ENCODE measurements at places on chromosomes 4 and X. TPM values are rescaled to one million over a fixed set of nuclear protein-coding genes. Genes with fewer than 3 reads are reported as not detected.

DNA sequence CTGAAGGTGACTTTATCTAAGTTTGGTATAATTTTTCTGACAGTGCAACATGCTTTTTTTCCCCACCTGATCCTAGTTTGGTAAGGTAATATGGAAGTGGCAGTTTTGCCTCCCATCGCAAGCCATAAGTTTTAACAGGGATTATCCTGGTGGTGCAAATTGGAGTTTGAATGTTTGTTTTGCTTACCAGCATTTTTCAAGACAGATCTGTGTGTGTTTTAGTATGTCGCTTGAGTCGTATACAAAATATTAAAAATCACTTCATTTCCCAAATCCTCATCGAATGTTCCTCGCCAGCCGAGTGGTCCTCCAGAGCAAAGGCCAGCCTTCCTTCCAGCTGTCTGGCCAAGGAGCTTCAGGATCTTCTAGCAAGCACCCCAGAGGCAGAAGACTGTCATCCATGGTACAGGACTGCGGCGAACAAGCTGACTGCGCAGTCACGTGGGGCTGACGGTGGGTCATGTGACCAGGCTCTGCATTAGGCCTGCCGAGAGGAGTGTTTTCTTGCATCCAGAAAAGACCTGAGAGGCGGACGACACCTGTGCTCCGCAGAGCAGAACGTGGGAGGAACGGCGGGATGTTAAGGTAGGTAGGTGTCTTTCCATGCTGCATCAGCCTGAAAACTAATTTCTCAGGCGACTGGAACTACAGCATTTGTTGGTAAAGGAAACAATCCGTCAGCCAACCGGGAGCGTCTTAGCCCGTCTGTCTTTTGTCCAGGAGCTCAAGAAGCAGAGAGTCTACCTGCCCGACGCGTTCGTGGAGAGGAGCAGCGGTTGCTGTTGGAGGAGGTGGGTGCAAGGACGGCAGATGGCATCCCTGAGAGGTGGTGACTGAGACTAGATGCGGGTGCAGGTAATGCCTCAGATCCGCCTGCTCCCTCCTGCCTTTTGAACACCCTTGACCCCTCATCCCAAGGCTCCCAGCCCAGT, at the start of gene GPRASP3:
GPRASP3 (plus strand) TSS at position 507 of the 932 bp plus-strand sequence. CDS start 28,253 bp downstream, outside the sequence.
- DNase-seq = no peak

- DNase-seq = no peak
These were observed 133.1 kb downstream of the AFAP1 start for GRCh38 chr4:7806338-7807090.

GRCh38 chr4:88008743-88009171, 1.3 kb downstream of the PKD2 start:
- DNase-seq = no peak

GRCh38 chr4:38114386-38115150, 154.4 kb downstream of the PTTG2 start:
- no peak for DNase-seq

DNA sequence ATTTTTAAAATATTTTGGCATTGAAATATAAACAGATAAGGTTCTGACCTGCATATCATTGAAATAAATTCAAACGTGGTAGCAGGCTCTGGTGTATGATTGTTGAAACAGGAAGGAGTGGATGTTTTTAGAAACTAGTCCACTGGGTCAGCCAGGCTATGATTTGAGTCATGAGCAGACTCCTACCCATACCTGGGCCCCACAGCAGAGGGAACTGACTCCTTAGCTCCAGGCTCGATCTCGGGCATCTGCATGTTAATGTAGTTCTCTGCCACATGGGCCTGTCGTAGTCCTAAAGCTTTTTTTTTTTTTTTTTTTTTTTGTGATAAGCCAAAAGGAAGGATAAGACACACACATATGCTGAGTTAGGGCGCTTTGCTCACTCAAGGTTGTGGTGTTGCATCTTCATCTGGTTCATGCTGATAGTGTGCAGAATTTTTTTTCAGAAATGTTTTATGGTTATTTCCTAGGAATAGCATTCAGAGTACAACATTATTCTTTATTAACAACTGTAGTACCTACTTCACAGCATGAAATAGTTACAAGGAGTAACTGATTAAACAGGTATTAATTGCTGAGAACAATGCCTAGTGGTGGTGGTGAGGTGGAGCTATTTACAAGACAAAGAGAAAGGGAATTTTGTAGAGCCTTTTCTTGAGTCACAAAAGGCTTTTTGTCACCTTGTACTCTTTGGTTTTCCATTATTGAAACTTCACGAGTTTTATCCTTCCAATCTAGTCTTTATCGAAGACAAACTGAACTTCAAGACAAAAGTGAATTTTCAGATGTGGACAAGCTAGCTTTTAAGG, 27.3 kb downstream of the OFD1 start:
- DNase-seq = no peak

GAGE1 gene
- polyA plus RNA-seq = not detected

MAGEA2 gene
- polyA plus RNA-seq = not detected
